Substantia nigra (tissue), 51 donors: ENCODE measurements at places on chromosomes 2 and 18.

DNA sequence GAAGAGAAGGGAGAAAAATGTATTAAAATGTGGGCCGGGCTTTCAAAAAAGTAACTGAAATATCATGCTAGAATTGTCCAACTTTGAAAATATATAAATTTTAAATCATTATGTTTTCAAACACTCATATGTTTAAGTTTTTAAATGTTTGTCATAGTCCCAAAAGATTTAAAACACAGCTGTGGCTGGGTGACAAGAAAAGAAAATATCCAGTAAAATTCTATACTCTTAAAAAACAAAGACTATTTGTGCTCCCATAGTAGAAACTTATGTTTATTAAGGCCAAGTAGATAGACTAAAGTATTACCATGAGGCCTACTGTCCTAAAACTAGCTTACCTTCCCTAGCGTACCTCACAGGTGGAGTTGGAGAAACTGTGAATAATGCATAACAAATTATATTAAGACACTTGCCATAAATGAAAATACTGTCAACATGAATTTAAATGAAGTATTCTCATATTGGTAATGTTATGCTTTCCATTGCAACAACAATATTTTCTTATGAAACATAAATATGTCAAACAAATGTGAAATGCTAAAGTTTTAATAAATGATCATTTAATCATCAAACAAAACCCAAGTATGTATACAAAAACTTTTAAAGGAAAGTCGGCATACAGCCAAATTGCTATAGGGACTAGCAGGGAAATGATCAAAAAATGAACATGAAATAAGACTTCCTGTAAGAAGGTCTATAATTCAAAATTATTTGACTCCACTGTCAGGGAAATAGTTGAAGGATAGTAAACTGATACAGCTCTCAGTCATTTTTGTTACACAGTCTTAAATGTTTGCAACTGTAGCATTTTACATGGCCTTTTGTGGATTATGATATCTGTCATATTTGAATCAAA lies 13.4 kb downstream of the MEIS1 start:
- no peak for DNase-seq

- no peak for DNase-seq
Observed at GRCh38 chr2:54524226-54524991, 68.3 kb downstream of the SPTBN1 start.

- DNase-seq, result no peak
Observed at GRCh38 chr18:57749604-57749970, 53.5 kb downstream of the ATP8B1 start.

GRCh38 chr18:54752185-54752584 lies 76.1 kb upstream of the RAB27B start:
- DNase-seq, result no peak

DNA sequence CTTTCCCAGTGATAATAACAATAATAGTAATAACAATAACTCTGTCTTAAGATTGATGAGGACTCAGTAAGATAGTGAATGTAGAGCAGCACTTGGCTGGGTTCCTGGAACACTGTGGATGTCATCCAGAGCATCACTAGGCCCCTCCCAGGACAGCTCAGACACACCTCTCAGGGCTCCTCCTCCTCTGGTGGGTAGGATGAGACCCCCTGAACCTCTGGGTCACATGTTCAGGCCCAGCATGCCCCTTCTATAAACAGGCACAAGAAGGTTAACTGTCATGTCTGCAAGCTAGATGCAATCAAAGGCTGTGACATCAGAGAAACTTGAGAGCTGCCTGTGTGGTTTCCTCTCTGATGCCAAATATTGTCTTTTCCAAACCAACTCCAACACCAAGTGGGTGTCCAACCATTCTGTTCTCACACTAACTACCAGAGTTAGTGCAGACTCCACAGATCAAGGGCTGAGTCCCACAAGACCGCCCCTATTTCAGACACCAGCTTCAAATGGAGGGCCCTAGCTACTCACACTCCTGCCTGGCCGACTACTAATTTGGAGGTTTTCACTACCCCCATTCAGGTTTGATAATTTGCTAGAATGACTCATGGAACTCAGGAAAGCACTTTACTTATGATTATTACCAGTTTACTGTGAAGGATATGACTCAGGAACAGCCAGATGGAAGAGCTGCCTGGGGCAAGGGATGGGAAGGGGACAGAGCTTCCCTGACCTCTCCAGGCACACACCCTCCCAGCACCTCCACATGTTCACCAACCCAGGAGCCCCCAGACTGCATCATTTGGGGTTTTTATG lies 46.4 kb upstream of the BZW1 start:
- DNase-seq, result no peak

DNA sequence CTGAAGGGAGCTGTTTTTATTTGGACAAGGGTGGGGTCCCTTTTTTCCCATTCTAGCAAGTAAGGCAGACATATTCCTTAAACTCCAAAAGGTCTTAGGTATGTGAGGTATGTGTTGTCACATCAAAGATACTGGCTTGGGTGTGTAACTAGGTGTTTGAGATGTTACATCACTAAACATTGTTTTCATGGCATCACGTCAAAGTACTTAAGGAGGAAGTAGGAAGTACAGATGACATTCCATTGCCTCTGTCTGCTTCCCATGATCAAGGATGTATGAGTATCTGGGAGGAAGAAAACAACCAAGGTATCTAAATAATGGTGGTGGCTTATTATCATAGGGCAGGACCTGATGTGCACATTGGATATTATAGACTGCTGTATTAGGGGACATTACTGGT lies 39.3 kb downstream of the CD302 start:
- no peak for DNase-seq

GRCh38 chr18:13570216-13570615 lies 156.1 kb downstream of the FAM210A start:
- no peak for DNase-seq

DNA sequence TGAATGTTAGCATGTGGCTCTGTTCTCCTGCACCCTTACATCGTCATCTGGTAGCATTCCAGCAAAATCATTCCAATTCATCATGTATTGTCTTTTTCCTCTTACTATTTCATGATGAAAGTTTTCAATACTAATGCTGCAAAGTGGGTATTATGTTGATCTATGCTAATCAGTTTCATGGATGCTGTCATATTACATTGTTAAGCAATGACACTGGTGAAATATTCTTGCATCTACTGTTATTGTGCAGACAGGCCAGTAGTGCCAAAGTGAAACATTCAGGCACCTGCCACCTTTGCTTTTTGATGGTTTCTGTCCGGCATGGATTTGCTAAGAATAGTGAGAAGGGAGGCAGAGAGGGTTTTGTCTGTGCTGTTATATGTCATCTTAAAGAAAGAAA lies 76.1 kb upstream of the SMIM21 start:
- DNase-seq, result no peak

GRCh38 chr2:134368009-134368817 lies 114.3 kb downstream of the MGAT5 start:
- no peak for DNase-seq
